Activated naive CD4-positive, alpha-beta T cell treated with anti-CD3 and anti-CD28 coated beads, Interleukin-2, amount 10 ng/mL, durations not matched to agents 7 days and 5 days (primary cell): ENCODE measurements at places on chromosomes 4 and X.

DNA sequence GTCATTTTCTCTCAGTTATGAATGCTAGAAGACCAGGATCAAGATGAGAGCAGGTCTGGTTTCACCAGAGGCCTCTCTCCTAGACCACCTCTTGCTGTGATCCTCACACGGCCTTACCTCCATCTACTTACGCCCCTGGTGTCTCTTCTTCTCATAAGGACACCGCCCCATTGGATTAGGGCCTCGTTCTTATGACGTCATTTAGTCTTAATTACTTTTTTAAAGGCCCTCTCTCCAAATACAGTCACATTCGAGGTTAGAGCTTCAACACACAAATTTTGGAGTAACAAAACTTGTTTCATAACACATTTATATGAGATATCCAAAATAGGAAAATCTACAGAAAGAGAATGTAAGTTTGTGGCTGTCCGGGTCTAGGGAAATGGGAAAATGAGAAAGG lies 391.0 kb upstream of the PITX2 start:
- no peak for DNase-seq

DNA sequence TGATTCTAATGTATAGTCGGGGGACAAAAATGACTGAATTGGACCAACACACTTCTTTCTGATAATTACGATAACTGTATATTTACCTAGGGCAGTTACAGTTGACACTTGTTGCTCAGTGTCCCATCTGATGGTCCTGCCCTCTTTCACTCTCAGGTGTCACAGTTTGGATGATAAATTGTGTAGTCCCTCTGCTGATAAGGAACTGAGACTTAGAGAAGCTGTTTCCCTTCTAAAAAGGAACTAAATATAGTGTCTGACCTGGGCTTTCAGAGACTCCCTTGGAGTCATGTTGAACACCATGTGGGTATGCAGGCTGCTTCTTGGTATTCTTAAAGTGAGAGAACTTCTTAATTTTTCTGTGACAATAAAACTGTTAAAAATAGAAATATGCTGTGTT lies 23.7 kb upstream of the PNPLA4 start:
- DNase-seq, result no peak

DNA sequence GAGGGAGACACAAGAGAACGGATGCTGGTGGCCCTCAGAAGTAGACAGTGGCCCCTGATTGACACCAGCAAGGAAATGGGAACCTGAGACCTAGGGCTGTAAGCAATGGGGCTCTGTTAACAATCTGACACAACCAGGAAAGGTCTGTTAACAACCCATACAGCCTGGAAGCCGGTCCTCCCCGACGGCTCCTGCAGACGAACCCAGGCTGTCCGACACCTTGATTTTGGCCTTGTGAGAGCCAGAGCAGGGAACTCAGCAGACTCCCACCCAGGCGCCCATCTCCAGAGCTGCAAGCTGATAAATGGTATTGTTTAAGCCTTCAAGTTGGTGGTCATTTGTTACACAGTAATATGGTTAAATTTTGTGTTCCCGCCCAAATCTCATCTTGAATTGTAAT lies 10.2 kb upstream of the CYTL1 start:
- no peak for DNase-seq

DNA sequence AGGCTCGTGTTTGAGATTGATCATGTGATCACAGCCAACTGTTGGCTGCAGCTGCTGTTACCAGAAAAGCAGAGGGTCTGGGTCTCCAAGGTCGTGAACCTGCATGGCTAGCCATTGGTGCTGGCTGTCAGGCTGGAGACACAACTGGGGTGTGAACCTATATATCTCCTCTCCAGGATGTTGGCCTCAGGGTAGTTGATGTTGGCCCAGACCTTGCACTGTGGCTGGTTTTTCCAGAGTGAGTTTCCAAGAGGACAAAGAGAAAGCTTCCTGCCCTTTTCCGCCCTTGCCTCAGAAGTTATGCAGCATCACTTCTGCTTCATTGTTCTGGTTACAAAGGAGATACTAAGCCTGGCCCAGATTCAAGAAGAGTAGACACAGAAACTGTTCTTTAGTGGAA lies 607.8 kb upstream of the HS3ST1 start:
- no peak for DNase-seq

GRCh38 chr4:100641336-100641735 lies 123.5 kb upstream of the EMCN start:
- no peak for DNase-seq

DNA sequence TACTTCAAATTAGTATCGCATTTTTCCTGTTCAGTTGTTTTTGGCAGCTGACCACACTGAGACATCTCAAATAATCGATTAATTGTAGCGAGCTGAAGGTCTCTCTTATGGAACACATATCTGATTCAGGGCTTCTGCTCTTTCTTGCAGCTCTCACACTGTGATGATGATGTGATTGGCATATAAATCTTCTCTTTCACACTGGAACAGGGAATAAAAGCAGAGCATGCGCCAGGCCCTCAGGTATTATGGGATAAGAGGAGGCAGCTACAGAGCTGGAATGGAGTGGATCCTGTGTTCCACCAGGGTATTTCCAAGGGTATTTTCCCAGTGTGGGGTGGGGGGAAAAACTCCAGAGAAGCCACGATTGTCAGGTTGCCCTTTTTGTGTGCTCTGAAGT lies 265.4 kb upstream of the CASK start:
- DNase-seq, result no peak

DNA sequence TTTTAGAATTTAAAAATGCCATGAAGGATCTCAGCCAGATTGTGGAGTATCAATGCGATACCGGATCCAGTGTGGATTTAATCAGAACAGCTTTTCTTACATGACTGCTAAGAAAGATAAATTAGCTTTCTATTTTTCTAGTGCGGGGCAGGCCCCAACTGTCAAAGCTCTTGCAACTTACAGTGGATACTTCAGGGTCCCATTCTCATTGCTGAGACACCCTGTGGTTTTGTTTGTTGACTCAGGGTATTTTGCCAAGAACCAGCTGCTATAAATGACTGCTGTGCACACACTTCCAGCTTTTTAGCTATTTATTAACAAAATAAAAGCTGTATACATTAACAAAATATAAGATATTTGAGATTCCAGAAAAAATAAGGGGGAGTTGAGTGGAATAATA lies 166.4 kb downstream of the DCLK2 start:
- no peak for DNase-seq

DNA sequence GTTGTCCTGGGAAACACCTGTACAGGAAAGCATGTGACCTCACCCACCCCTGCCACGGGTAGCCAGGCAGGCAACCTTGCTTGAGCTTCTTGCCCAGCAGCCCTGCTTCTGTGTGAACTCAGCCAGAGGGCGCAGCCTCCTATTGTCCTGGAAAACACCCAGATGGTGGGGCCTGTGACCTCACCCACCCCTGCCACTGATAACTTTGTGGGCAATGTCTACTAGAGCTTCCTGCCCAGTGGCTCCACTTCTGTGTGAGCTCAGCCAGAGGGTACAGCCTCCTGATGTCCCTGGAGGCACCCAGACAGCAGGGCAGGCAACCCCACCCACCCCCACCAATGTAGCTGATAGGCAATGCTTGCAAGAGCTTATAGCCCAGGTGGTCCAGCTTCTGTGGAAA lies 146.3 kb downstream of the DTHD1 start:
- no peak for DNase-seq

DNA sequence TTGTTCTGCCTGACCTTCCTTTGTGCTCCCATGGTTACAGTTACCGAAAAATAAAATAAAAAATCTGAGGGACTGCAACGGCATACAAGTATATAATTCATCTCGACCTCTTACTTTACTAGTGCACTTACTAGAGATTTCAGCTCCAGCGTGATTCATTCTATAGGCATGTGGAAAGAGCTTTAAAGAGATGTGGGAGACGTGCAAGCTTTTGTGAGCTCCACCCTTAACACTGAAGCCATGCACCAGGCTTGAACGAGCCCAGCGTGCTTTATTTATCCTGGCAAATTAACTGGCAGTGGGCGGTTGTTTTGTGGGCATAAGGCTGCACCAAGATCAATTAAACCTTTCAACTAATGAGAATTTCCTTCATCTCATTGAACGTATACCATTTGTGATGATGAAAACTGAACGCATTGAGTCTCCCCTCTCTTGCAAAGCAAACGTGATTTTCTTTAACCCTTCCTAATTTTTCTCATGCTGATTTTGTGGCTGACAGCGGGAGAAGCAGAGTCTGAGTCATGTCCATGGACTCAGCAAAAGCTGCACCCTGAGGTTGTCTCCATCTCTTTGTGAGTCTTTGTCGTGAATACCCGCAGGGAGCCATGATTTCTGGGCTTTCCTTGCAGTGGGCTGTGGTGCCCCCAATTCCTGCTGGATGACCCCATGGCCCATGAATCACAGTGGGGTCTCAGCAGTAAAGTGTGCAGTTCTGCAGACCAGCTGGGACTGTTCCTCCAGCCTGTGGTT lies 60.1 kb downstream of the MXRA5 start:
- DNase-seq, result no peak

DNA sequence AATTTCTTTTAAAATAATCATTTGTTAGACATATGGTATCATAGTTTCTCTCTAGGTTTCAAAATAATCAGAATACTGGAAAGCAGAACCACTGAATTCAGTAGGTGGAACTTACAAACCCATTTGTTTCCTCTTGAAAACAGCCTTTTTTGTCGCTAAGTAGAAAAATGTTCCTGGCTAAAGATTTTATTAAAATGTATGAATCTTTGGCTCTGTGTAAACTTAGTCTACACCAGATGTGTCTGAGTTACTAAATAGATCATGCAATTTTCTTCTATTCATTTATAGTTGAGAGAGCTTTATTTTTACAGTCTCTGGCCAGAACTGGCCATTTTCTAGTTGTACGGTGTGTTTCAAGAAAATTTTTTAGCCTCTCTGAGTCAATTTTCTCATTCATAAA lies 1.0 kb downstream of the CYSLTR1 start:
- no peak for DNase-seq

DNA sequence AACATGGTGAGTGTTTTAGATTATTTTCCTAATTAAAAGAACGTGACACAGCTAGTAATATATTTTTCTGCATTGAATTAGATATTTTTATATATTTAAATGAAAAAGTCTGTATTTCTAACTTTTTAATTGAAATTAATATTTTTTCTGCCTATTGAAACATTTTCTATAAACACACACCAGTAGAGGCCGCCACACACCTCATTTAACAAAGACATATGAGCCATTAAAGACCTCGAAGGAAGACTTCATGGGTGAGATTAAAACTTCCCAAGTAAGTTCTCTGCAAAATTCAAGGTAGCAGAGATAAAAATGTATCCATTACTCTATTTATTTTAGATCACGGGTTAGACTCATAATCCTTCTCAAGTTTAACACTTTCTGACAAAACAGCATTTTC lies 8.3 kb downstream of the SLITRK2 start:
- no peak for DNase-seq

DNA sequence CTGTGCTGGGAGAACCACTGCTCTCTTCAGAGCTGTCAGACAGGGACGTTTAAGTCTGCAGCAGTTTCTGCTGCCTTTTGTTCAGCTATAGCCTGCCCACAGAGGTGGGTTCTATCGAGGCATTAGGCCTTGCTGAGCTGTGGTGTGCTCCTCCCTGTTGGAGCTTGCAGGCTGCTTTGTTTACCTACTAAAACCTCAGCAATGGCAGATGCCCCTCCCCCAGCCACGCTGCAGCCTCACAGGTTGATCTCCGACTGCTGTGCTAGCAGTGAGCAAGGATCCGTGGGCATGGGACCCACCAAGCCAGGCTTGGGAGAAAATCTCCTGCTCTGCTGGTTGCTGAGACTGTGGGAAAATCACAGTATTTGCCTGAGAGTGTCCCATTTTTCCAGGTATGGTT lies 133.8 kb upstream of the UBQLN2 start:
- DNase-seq, result no peak

GRCh38 chr4:140268186-140268841 lies 105.1 kb upstream of the SCOC start:
- no peak for DNase-seq

DNA sequence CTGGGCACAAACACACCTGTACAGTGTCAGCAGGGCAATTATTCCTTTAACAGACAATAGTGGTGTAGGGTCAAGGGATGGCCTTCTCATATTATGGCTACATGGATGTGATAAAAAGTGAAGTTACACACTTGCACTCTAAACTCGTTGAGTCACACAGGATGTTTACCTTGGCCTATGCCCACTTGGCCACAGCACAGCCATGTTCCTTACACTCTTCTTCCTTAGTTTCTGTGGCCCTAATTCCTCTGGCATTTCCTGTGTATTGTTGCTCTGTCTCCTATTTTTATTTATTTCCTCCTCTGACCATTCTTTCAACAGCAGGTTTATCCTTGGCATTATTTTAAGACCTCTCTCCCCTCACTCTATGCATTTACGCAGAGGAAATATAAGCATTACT lies 86.8 kb upstream of the NPFFR2 start:
- DNase-seq, result no peak

DNA sequence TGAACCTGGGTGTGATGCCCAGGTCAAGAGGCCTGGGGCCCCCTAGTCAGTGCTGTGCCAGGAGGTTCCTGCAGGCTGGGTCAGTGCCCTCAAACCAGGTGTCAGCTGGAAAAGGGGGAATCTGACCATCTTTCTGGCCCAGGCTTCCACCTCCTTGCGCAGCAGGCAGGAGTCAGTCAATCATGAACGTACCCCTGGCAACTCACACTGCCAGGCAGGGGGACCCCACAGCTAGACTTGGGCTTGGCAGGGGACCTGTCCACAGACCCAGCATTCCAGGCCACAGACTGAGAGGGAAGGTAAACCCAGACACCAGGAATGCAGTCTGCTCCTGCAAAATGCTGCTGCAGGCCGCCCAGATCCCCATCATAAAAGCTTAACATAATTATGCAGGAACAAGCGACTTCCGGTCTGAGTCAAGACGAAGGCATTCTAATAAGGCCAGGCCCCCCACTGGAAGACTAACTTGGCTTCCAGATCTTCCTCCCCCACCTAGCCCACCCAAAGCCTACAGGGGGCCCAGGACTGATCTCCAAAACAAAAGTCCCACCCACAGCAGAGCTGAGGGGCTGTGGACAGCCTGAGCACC lies 156.3 kb downstream of the BCOR start:
- no peak for DNase-seq

- DNase-seq, result no peak
Measured at GRCh38 chr4:162793004-162793403, 373.7 kb downstream of the NAF1 start.

GRCh38 chrX:21806691-21807090 lies 32.7 kb upstream of the MBTPS2 start:
- no peak for DNase-seq

- DNase-seq, result no peak
Measured at GRCh38 chr4:5730993-5731990, 20.3 kb downstream of the EVC start.

- no peak for DNase-seq
Measured at GRCh38 chr4:12679217-12679616, 804.9 kb downstream of the RAB28 start.

- no peak for DNase-seq
Measured at GRCh38 chrX:11580789-11581188, 84.9 kb downstream of the ARHGAP6 start.

- no peak for DNase-seq
Measured at GRCh38 chr4:6594826-6595355, 19.9 kb downstream of the MAN2B2 start.

- DNase-seq, result no peak
Measured at GRCh38 chr4:6417516-6418050, 54.8 kb downstream of the PPP2R2C start.

DNA sequence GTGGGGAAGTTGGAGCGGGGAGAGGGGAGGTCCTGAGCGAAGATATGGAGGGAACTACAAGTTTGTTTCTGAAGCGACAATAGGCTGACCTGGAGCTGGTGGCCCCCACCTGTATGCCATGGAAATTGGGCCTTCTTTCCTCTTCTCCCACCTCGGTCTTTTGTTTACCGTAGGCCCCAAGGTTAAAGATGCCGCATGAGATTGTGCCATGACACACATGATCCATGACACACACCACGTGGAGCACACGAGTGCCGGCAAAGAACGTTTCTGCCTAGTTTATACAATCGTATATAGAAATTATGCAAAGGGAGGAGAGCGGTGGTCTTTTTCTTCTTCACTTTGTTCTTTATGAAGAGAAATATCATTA lies 408 bp downstream of the TMEM33 start:
- DNase-seq, result peak; percentile 26
